ENCODE measurements at places on chromosomes 12 and 14. TPM values are rescaled to one million over a fixed set of nuclear protein-coding genes. Genes with fewer than 3 reads are reported as not detected.

The ZC2HC1C gene
- 0.40 TPM for total RNA-seq

The C3AR1 gene
- 2.7 TPM for total RNA-seq

The PLEK2 gene
- 4.2 TPM for total RNA-seq

The MYO1H gene
- not detected for total RNA-seq

The PSME1 gene
- total RNA-seq, result 476 TPM

The TPPP2 gene
- not detected for total RNA-seq

The TAS2R30 gene
- 0.86 TPM for total RNA-seq

The GNG2 gene
- 132 TPM for total RNA-seq

The MYF6 gene
- total RNA-seq, result not detected

The TSPAN9 gene
- total RNA-seq, result 0.24 TPM

The NANOG gene
- total RNA-seq, result not detected

The SLCO1C1 gene
- total RNA-seq, result not detected

The ACSM4 gene
- total RNA-seq, result not detected

The CABP1 gene
- 0.94 TPM for total RNA-seq

The PTPRR gene
- not detected for total RNA-seq

DNA sequence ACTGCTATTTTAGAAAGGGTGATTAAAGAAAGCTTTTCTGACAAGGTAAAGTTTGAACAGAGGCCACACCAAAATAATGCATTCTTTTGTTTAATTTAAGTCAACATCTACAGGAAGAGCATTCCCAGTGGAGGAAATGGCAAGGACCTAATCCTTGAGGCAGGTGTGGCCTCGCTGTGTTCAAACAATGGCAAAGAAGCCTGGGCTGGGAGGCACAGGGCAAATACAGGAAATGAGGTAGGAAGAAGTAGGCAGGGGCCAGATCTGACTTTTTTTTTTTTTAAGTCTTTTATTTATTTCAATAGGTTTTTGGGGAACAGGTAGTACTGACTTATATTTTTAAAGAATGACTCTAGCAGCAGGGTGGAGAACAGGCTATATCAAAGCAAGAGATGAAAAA lies 53.5 kb downstream of the ARMH4 start:
- DNase-seq, result no peak

DNA sequence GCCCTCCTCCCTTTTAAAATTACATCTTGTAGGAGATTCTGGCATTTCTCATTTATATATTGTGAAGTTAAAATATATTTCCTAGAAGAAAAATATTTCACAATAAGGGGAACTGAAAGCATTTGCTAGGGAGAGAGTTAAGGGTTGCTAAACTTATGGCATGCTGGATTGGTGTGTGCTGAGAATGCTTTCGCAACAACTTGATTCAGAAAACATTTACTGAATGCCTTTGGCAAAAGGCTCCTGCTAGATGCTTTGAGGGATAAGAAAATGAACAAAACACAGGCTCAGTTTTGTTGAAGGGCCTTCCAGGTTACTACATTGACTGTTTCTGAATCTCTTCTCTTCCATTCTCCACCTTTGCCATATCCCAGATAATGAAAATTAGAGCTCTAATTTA lies 67.5 kb downstream of the DIP2B start:
- no peak for DNase-seq

DNA sequence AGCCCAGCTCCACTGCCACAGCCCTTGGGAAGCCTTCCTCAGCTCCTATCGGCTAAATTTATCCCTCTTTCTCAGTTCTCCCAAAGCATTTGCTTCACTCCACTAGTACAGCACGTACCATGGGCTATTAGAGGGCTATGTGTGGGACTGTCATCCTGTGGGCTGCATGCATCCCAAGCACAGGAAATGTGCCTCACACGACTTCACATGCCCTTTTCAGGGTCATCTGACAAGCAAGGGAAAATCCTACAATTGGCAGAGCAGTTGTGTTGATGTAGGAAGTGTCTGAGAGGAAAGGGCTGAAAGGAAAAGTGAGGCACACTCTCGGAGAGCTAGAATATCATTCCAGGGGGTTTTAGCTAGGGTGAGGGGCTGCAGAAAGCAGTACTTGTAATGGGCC lies 47.6 kb downstream of the NINJ2 start:
- DNase-seq, result no peak

DNA sequence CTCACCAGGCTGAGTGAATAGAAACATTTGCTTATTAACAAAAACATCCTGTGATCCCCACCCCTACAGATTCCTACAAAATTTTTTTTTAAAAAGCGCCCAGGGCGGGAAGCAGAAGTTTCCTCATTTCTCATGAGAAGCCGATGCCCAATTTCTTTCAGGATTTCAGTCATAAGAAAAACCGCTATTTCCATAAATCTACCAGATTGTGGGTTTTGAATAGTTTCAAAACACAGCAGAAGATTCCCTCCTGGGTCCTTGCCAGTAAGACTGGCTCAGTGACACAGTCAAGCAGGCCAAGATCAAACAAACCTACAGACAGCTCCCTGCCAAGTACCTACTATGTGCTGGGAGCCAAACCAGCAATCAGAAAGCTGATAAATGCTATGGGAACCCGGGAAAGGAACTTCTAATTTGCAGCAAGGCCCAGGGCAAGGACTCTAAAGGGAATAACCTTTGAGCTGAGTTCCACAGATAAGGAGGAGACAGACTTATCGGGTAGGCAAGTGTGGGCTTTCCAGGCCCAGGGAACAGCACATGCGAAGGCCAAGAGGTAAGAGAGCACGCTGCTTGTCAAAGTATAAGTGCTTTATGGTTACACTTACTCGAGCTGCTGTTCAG lies 68.7 kb downstream of the CCDC88C start:
- no peak for DNase-seq

- DNase-seq, result no peak
Observed at GRCh38 chr12:109131154-109132050, 15.0 kb downstream of the ACACB start.

- DNase-seq, result no peak
Observed at GRCh38 chr12:130111965-130112496, 50.2 kb upstream of the FZD10 start.

DNA sequence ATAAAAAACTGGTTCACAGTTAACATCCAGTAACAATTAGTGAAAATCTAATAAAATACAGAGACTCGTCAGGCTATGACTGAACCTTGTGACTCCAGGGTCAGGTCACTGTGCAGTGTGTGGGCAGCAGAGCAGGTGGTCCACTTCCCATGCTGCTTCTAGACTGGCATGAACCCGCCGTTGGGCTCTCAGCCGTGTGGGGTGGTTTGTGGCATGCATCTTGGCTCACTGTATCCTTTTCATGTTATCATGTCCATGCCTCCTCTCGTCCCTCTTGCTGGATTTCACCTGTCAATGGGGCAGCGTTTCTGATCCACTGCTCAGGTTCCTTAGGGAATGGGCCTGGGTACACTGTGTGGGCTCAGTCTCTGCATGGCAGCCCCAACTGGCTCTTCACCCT lies 57.3 kb downstream of the EP400 start:
- no peak for DNase-seq

DNA sequence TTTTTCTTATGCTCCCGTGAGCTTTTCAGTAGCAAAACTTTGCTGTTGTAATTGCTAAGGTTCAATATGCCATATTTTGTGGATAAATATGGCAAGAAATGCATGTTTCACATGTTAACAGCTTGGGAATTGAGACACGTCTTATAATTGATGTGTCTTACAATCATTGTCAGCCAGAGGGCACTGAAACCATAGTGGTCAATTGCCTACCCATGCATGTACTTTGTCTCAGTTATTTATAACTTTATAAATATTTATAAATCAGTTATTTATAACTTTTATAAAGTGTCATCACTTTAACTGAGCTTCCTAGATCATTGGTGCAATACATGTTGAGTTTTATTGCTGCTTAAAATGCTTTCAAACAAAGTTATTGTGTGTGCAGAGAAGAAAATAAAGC lies 82.0 kb downstream of the CATSPERB start:
- peak; percentile 8 for DNase-seq

GRCh38 chr12:66813137-66813892 lies 134.4 kb upstream of the GRIP1 start:
- peak; percentile 18 for DNase-seq

GRCh38 chr12:97994746-97995484 lies 520.5 kb upstream of the TMPO start:
- no peak for DNase-seq

- DNase-seq, result no peak
Observed at GRCh38 chr14:106309423-106309822, 783.0 kb downstream of the TMEM121 start.

DNA sequence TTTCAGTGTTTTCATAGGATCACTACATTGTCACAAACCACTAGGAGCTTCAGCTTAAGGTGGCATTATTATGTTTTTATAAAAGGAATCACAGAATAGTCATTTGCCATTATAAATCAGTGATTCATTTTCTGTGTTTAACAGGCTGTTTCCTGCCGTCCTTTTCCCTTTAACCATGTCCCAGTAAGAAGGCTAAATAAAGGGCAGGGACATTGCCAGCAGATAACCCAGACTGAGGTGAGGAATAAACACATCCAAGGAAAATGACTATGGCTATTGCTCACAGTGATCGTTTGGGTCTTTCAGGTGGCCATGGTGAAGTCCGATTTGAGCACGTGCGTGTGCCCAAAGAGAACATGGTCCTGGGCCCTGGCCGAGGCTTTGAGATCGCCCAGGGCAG lies 17.9 kb upstream of the ALDH2 start:
- DNase-seq, result no peak

DNA sequence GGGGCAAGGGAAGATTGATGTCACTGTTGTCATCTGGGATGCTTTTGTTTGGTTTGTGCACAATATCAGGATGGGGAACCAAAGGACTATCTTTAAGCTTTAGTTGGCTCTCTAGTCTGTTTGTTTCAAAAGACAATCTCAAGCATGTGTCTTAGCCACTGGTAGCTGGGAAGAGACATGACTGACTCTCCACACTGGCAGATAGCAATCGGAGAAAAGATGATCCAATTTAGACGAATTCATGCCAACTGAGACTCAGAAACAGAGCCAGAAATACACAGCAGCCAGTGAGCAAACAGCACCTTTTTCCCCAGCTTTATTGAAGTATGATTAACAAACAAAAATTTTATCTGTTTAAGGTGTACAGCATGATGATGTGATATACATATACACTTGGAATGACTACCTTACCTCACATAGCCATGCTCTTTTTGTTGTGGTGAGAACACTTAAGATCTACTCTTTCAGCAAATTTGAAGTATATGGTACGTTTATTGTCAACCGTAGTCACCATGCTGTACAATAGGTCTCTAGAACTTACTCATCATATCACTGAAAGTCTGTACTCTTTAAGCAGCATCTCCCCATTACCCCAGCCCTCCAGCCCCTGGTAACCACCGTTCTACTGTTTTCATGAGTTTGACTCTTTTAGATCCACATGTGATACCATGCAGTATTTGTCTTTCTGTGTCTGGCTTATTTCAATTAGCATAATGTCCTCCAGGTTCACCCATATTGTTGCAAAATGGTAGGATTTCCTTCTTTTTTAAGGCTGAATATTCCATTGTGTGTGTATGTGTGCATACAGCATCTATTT lies 50.6 kb downstream of the DUSP16 start:
- DNase-seq, result no peak

DNA sequence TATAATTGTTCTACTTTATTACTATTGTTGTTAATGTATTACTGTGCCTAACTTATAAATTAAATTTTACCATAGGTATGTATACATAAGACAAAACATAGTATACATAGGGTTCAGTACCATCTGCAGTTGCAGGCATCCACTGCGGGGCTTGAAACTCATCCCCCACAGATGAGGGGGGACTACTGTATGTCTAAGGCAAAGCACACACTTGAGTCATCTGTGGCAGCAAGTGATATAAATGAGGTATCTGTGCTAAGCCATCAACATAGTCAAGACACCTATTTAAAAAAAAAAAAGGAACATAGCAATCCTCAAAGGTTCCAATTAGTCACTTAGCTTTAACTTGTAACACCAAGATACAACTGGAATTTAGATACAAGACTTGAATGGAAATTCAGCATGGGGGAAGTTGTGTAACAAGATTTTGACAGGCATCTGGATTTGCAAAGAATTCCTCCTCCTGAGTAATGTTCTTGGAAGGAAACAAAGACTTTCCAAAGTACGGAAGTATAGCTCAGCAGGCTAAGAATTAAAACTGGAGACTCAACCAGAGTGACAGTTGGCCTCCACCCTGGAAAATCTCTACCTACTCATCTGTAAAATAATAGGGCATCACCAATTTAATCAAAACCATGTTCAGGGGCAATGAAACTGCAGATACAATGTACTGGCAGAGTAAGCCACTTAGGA lies 14.9 kb downstream of the DCAF5 start:
- peak; percentile 46 for DNase-seq

DNA sequence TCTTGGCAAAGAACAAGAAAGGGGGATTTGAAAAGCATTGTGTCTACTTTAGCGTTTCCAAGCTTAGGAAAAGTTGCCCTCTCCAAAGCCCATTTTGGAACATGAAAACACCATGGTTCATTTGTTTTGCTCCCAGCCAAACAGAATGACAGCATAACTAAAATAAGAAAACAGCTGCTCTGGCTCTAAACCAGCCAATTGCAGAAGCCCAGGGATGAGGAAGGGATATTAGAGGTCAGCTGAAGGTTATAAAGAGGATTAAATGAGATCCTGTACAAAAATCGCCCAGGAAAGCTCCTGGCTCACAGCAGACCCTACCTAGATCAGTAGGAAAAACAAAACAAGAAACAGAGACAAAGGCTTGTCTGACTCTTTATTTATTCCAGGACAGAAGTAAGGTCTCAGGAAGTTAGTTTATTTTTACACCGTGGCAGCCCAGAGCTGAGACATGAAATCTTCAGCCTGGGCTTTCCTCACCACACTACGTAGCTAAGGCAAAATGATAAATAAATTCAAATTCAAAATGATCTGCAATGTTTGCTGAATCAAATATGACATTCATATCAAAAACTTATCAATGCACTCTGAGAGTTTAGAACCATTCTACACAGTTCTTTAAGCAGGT lies 25.9 kb downstream of the SPX start:
- no peak for DNase-seq

Data from activated naive CD8-positive, alpha-beta T cell treated with anti-CD3 and anti-CD28 coated beads for 36 hours (primary cell).